ENCODE measurements at places on chromosomes 11 and 22.

- no peak for DNase-seq
Measured at GRCh38 chr11:75537740-75538139, 12.0 kb upstream of the GDPD5 start.

DNA sequence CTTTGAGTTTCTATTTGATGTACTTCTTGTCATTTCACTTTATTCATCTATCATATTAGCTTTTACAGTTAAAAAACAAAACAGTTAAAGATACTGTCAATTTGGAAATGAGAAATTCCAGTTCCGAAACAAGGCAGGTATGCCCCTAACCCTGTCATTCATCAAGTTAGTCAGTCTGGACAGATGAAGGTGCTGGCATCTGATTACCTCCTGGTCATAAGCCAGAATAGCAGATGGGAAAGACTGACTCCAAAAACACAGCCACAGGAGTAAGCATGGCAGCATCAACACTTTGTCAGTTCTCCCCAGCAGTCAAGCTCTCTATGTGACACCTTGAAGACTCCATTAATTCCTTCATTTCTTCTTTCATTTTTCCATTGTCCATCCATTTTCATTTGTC lies 4.3 kb downstream of the LRRC51 start:
- DNase-seq, result no peak

GRCh38 chr11:72962084-72962483 lies 147.9 kb downstream of the ATG16L2 start:
- DNase-seq, result no peak

DNA sequence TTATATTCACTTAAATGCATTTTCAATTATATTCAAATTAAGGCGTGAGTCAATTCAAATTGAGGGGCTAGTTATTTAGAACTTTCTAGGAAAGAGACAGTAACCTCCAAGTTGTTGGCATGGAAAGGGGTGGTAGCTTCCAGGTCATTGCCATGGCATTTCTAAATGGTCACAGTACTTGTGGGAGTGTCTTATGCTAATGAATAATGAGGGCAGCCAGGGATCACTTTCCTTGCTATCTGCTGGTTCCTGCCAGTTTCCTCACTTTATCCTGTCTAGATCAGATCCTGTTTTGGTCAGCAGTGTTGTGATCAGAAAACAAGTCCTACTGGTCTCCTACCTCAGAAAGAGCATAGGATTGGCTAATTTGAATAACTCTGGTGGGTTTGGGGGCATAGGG lies 21.8 kb upstream of the RNASEH2C start:
- no peak for DNase-seq

DNA sequence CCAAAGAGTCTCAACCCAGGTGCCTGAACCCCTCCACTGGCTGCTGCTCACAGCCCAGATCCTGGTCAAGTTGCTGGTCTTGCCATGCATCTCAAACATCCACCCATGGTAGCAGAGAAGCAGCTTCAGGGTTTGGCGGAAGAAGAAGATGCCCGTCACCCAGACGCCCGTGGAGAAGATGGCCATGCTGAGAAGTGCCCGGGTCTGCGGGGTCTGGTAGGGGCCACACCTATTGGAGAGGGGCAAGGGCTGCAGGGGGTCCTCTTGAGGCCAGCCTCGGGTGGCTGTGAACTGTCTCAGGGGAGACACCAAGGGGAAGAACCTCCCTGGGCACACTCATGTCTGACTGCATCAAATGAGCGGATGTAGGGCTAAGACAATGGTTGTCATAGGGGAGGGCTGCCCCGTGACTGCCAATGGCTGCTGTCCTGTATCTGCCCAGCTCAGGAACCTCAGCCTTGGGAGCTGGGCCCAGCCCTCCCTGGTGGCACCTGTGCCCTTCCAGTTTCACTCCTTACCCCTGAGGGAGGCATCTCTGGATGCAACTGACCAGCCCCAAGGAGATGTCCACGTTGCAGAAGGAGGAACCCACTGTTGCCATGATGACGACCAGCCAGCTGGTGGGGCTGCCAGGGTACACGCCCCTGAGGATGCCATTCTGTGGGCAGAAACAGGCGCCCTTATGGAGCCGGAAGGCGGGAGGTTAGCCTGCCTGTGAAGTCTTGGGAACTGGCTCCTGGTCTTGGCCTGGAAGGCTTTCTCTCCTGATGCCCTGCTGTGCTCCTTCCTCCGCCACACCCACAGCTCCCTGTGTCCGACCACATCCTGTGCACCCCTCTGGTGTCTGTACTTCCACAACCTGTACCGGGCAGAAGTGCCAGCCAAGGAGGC lies 1.2 kb downstream of the CPT1B start:
- no peak for DNase-seq

DNA sequence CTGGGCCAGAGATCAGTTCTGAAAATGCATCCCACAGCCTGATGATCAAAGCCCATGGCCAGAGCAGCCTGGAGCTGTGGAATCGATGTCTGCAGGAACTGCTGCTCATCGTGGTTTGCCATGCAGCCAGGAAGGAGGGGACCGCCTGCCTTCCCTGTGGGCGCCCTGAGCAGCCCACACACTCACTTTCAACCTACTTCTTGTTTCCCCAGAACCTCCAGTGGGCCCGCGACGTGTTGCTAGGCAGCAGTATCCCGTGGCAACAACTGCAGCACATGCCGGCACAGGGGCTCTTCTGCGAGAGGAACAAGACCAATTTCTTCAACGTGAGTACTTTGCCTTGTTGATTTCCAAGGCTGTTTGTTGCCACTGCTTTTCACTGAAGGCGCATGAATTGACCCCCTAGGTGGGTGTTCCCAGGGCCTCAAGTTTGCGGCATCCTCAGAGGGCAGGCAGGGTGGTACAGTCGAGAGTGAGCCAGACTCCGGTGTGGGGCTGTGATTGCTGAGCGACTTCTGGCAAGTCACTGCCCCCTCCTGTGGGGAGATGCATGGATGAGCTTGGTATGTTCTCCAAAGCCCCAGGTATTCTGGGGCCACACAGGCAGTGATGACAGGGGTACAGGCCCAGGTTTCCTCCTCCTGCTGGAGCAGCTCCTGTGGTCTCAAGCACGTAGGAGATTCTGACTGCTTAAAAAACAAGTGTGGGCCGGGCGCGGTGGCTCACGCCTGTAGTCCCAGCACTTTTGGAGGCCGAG lies 47.0 kb upstream of the SUSD2 start:
- no peak for DNase-seq

DNA sequence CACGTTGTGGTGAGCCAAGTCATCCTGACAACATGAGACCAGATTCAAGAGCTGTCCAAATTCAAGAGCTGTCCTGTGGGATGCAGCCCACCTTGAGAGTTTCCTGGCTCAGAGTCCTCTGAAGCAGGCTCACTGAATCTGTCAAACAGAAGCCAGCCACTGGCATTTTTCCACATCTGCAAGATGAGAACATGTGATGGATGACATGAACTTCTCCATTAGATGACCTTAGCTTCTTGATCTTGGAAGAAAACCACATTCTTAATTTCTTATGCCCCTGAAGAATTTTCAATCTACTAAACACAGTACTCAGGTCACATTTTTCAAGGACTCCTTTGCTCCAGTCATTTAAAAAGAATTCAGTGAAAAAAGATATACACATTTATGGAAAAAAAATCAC lies 291.0 kb downstream of the GUCY1A2 start:
- no peak for DNase-seq

DNA sequence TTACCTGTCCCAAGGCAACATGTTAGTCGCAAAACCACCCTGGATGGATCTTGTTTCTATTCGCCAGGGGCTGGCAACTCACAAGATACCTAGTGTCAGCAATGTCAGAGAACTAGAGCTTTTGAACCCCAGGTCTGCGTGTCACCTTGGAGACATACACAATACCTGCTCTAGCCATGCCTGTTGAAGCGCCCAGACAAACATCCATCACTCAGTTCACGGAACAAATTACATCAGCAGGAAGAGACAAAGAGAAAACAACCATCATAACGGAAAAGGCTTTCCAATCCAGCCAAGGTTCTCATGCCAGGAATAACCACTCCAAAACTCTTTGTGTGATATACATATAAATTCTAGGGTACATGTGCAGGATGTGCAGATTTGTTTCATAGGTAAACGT lies 2.2 kb downstream of the CD59 start:
- DNase-seq, result no peak

- no peak for DNase-seq
Measured at GRCh38 chr11:44750551-44751465, 24.0 kb downstream of the TSPAN18 start.

DNA sequence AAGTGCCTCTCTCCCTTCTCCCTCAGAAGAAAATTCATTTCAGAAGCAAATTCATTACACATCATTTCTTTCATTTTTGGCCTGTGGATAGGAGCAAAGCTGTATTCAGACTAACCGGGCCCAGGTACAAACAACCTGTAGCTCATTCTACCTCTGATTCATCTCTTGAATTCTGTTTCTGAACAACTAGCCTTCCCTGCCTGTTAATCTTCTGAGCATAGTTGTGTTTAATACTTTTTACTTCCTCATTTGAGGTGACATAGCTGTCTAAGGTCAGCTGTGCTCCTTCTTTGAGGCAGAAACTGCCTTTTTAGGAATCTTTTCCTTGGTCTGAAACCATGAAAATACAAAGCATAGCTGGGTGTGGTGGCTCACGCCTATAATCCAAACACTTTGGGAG lies 12.6 kb upstream of the IL18BP start:
- no peak for DNase-seq

- DNase-seq, result no peak
Measured at GRCh38 chr22:45188779-45189178, 25.1 kb downstream of the NUP50 start.

Data from SIG-M5 (cell line).